ENCODE measurements at places on chromosomes 5 and 9.

GRCh38 chr9:133987446-133987788 lies 4.7 kb downstream of the VAV2 start:
- DNase-seq: no peak

GRCh38 chr5:110973510-110973909 lies 98.0 kb upstream of the TSLP start:
- no peak for DNase-seq

DNA sequence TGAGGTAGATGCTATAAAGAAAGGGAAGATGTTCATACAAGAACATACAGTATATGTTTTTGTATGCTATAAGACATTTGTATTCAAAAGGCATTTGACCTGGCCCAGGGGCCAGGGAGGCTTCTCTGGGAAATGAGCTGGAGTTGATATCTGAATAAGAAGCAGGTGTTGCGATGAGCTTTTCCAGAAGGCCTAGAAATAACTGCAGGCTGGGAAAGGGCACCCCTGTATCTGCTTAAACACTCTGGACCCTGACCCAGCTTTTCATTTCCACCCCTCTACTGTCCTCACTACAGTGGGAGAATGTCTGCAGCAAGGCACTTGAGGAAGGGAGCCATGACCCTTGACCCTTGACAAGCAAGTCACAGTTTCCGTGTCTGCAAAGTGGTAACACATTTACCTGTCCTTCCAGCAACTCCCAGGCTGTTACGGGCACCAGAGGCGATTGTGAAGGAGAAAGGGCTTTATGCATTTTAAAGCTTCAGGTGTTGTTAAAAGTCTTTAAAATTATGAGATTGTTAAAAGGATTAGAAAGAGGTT lies 88.2 kb upstream of the PANK3 start:
- no peak for DNase-seq

- DNase-seq: no peak
These were observed 113.0 kb downstream of the RPS23 start for GRCh38 chr5:82164977-82165713.

- peak; percentile 57 for DNase-seq
These were observed 1.1 kb downstream of the FUT7 start for GRCh38 chr9:137030538-137031527.

DNA sequence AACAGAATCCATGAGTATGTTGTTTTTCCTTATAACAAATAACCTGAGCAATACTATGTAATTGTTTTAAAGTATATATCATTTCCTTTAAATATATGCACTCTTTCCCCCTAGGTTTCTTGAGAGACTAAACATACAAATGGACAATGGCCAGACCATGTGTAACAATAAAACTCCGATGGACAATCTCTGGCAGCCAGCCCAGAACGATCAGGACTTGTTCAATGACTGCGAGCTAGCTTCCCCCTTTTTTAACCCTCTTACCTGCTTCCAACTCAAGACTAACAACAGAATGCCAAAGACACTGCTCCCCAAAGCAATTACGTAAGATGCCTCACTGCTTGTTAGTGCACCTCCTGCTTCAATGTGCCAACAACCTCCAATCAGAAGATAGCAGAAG lies 94.9 kb downstream of the HTR4 start:
- DNase-seq: no peak

GRCh38 chr5:53405396-53405795 lies 75.0 kb upstream of the FST start:
- no peak for DNase-seq

DNA sequence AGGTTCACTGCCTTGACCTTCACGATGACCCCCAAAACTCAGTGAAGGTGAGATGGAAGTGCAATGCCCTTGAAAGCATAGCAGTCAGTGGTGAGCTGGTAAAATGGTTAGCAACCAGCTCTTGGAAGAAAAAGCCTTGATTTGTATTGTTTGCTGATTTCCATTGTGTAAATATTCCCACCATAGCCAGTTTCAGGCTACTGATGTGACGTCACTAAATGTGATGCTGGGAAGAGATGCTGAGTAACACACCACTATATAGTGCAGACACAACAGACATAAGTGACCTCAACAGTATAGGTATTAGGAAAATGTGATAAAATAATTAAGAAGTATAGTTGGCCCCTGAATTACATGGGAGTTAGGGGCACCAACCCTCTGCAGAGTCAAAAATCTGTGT lies 31.1 kb downstream of the GZMK start:
- DNase-seq: no peak

DNA sequence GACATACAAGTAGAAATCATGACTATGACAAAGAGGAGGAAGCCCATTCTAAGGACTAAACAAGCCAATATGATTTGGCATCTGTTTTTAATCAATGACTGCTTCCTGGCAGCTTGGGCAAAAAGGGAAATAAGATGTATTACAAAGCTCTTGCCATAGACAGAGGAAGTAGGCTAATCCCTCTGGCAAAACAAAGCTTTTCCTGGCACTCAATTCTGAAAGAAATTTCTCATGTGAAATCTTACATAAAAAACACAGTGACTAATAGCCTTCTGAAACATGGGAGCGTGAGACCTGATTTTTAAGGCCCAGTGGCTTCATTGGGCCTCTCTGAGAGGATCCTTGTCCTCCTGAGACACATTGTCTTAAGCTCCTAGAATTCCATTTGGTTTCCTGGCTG lies 93.6 kb downstream of the COL23A1 start:
- DNase-seq: no peak

DNA sequence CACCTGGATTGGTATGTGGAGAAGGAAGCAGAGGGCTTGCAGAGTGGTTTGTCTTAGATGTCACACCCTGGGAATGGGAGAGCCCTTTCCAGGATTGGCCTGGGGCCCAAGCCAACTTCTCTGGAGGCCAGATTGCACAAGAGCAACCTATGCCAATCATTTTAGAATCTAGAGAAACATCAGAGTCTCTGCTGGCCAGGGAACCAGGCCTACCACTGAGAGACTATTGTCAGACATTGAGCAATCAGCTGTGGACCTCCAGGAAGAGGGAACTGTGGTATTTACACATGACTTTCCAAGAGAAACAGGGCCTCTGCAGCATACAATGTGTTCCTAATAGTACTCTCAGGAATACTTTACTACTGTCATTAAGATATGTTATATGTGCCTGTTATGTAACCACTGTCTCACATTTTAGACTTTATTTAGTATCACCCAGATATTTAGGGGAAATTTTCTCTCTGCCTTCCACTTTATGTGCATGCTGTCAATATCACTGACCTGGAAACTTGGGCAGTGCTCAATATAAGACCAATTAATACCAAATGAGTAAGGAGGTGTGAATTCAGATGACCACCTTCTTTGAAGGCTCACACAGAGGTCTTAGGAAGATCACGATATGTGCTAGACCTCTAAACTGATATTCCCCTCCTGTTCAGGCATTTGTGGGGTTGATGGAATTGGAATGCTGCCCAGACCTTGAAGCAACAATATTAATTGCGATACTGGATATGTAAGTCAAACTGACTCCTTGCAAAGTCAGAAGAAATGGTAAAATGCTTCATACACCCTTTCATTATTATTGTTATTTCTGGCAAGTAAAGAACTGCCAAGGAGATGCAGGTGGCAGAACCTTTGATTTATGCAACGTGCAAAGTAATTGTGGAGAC lies 20.5 kb upstream of the CCL28 start:
- DNase-seq: no peak

DNA sequence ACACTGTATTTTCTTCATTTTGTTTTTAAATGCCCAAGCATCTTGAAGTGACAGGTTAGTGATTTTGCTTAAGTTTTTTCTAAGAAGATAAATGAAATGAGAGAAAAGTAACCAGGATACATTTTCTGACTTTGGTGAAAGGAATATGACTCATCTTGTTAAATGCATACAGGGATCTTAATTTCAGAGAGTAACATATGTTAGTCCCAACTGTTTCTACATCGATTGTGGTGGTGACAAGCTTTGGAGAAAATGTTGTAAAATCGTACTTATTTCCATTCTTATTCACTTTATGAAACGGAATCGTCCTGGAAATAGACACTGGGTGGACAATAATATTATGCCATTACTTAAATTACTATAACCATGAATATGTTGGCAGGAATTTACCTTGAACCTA lies 107.5 kb downstream of the KCNN2 start:
- no peak for DNase-seq

DNA sequence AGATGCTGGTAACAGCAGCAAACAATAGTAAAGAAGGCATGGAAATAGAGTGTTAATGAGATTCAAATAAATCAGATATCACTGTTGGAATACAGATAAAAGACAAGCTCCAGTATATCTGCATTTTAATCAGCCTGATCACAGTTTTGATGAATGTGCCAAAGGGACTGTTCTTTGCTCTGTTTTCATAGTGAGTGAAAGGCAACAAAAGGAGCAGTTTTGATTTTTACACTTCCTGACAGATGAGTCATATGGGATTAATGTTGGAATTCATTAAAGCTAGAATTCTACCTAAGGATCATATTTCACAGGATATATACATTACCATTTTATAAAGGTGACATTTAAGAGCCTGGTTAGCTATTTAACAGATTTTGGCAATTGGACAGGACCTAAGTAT lies 743.3 kb upstream of the PTPRD start:
- DNase-seq: no peak

DNA sequence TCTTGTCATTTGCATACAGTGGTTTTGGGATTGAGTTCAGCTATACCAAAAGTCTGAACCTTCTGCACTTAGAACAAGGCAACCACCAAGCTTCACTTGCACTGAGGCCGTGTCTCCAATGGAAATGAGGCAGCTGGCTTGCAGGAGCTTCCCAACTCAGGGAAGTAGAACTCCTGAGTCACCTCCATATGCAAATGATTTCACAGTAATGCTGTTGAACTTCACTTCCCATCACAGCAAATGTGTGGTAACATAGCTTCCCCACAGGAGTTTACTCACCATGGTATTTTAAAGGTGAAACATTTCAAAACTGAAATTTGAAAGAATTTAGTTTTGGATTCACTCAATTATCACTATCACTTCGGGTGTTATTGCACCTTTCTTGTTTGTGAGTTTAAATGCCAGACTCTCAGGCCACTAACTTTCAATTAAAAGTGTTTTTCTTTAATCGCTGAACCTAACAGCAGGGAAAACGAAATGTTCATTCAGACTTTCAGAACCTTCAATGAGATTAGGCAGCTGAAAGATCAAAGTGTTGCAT lies 9.0 kb downstream of the CD274 start:
- DNase-seq: peak; percentile 43

DNA sequence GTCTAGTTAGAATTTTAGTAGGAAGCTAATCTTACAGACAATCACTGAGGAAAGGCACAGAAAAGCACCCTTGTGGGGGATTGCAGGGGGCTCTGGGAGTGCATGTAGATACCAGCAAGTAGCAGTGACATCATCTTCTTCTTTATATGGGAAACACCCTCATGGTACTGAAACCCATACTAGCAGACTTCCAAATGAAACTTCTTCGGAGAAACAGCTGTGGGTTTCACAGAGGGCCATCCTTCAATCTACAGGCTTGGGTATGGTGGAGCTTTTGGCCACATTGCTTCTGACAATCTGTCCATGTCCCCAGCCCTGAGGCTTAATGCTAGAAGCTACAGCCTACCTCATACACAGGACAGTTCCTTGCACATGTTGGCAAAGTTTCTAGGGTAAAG lies 165.2 kb upstream of the NFIB start:
- no peak for DNase-seq

- DNase-seq: no peak
These were observed 182.0 kb upstream of the SMIM23 start for GRCh38 chr5:171603591-171603990.

GRCh38 chr5:149656576-149657182 lies 73.4 kb upstream of the PPARGC1B start:
- DNase-seq: peak; percentile 27

DNA sequence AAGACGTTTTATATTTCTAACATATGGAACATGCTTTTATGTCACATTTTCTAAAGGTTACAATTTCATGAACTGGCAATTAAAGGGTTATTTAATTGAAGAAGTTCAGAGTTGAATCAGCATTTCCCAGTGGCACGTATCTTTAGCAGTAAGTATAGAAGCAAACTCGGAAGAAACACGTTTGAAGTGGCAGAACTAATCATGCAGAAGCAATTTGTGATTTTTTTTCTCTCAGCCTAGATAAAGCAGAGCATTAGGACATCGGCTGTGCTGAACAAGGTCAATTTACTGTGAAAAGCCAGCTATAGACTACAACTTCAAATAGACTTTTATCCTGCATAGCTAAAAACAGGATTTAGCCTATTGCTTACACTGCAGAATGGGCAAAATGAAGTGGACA lies 104.7 kb downstream of the ISL1 start:
- DNase-seq: no peak

- DNase-seq: no peak
These were observed 20.4 kb downstream of the KLHL3 start for GRCh38 chr5:137715456-137715855.

DNA sequence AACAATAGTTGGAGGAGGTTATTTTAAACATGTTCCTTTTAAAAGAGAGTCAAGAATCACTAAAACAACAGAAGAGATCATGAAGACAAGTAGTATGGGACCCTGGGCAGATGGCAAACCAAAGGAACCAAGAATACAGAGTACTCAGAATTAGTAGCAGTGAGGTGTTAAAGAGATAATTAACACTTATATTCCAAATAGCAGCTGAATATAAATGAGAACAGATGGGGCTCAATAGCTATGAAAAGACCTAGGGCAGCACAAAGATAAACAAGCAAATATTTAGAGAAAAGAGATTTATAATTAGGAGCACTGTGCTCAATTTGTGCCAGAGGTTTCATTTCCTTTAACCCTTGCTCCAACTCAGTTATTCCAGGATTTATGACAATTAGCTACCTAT lies 159.1 kb downstream of the FAM114A2 start:
- no peak for DNase-seq

- no peak for DNase-seq
These were observed 220.1 kb downstream of the ANXA1 start for GRCh38 chr9:73371801-73372200.

DNA sequence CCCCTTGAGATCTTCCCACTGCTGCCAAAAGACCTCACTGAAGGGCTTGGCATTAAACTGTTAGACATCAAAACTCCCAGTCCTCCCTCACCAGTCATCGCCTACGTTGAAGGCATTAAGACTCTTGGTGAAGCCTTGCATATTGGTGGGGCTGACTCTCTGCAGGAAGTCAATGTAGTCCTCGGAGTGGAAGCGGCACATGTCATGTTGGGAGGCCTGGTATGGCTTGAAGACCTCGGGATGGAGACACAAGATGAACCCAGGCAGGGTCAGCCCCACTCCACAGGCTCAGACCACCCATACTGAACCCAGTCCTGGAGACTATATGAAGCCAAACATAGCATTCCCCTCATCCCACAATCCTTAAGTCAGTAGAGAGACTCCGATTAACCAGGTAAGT lies 1.9 kb downstream of the HDAC3 start:
- DNase-seq: no peak

GRCh38 chr5:136143312-136143711 lies 10.7 kb downstream of the SMAD5 start:
- no peak for DNase-seq

- DNase-seq: no peak
These were observed 1471.1 kb upstream of the ACO1 start for GRCh38 chr9:30913331-30913730.

DNA sequence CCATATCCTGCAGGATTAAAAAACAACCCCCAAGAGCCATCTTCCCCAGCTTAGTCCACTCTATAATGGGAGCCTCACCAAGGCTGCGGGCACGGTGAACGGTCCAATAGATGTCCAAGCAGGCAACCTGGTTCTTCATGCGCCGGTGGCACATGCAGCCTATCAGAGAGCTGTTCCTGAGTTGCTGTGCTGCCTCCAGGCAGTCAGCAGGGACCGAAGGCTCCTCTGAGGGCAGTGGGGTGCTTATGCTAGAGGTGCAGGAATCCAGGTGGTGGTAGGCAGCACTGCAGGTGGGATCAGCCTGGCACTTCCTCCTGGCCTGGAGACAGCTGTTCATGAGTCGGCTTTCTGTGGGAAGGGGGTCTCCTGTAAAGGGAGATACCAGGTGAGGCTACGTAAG lies 10.2 kb downstream of the GFRA3 start:
- DNase-seq: no peak

Data from stimulated activated CD4-positive, alpha-beta T cell treated with anti-CD3 and anti-CD28 coated beads, Interleukin-2, amount 100 ng/mL, for 24 hours (primary cell).